ENCODE measurements at places on chromosomes 4 and X.

GRCh38 chrX:10574663-10575062 is 45.7 kb downstream of the MID1 start:
- no peak for DNase-seq

GRCh38 chrX:118216087-118216486 is 99.5 kb upstream of the KLHL13 start:
- DNase-seq: no peak

DNA sequence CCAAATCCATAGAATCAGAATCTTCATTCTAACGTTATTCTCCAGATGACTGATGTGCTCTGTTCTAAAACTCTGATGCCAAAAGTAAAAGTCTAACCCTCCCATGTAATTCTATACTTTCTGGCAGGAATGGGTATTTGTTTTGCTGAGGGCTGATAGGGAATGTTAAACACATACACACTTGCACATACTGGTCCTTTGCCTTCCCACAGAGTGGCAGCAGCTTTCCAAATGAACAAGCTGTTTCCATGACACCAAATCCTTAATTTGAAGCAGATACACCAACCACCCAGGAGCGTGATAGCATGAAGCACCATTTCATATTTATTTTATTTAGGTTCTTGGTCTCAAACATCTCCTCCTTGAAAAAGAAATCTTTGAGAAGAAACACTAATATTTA is 155.5 kb upstream of the PRDX4 start:
- no peak for DNase-seq

- DNase-seq: peak; percentile 16
These were observed at the start of gene SLC16A2 for GRCh38 chrX:74421036-74421739. Gene SLC16A2 (plus strand): TSS chrX:74421493. CDS start chrX:74421638, 145 bp downstream.

- no peak for DNase-seq
These were observed 89.1 kb downstream of the DCAF8L2 start for GRCh38 chrX:27679281-27679680.

DNA sequence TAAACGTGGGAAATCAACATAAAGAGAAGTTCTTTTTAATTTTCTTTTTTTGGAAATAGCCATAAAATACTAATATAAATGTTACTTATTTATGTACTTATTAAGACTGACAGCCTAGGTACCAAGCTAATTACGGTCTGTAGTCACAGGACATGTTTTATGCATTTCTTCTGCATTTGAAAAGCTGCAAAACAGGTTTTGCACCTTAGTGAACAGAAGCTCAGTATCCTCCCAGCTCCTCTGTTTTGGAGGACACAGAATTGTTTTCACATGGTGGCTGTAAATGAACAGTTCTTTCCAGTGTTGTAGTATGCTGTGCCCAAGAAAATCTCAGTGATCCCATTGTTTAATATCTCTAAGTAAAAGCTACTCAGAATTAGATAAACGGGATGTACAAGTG is 1788.0 kb upstream of the TENM3 start:
- no peak for DNase-seq

DNA sequence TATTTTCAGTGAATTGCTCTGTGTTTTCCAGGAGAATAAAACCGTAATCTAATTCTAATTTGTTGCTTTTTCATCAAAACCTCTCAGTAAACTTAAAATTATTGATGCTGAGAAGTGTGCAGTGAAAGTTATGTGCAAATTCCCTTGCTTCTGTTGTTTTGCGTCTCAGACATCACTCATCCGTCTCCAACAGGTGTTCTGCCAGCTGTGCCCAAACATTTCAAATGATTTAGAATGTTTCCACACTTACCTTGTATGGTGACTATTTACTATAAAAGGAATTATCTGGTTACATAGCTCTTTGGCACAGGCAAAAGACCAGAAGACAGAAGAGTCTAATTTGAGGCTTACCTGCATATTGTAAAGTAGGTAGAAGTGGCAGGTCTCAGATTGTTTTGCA is 184.0 kb downstream of the BMPR1B start:
- DNase-seq: no peak

- no peak for DNase-seq
These were observed 401.1 kb upstream of the LCORL start for GRCh38 chr4:18422685-18423084.

DNA sequence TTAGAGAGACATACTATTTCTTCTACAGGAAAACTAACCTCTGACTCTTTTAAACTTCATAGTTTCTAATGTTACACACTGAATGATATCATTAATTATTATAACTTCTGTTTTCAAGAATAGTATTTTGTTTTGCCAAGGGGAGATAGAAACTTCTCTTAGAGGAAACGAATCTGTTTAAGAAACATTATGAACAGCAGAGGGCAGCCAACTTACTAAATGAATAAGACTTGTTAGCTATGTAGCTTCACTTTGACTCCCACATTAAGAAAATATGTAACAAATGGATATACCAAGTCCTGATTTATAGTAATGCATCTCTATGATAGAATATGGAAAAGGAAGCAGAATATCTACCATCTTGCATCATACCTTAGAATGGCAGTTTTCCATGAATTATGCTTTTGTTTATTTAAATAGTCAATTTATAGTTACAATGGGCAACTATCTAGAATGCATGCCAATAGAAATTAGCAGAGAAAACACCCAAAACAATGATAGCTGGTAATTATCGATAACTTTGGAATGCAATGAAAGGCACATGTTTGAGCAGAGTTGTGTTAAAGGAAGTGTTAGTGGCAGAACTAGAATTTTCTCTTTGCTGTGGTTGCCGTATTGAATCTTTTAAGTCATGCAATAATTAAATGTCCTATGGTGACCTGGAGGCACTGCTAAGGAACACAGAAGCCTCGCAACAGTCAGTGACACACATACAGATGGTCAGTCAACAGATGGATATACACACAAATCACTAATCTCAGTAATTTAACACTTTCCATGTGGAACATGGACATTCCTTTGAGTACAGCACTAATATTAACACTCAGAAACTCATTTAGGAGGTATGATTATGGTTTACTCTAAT is 105.7 kb upstream of the PDLIM3 start:
- no peak for DNase-seq

DNA sequence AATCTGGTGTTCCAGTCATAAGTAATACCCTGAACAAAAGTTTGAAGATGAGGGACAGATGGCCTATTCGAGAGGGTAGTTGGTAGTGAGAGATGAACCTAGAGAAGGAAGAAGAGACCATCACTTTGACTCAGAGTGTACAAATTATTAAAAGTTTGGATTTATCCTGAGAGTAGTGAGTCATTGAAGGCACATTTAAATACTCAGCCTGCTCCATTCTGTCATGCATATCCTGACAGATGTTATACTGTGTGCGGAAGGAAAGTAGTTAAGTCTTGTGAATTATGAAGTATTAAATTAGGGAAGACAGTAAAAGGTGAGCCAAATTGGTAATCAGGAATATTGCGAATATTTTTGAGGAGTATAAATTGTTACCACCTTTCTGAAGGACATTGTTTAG is 93.1 kb downstream of the KLHL34 start:
- no peak for DNase-seq

GRCh38 chrX:130071611-130072344 is 38.5 kb downstream of the ELF4 start:
- DNase-seq: no peak

DNA sequence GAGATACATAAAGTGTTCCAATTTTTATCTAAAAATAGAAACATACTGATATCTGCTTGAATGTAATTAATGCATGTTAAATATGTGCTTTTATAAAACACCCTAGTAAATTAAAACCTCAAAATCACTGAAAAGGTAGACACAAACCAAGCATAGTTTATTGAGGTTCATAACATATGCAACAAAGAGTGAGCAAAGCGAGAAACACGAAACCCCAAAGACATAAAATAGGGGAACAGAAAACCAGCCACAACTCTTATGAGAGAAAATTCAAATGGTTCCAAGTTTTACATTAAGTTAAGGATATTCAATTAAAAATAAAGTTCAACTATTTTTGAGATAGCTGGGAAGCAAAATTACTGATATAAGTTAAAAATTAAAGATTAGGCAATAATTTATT is 336.4 kb upstream of the AGA start:
- DNase-seq: no peak

GRCh38 chr4:78186597-78187543 is 129.7 kb downstream of the FRAS1 start:
- no peak for DNase-seq

DNA sequence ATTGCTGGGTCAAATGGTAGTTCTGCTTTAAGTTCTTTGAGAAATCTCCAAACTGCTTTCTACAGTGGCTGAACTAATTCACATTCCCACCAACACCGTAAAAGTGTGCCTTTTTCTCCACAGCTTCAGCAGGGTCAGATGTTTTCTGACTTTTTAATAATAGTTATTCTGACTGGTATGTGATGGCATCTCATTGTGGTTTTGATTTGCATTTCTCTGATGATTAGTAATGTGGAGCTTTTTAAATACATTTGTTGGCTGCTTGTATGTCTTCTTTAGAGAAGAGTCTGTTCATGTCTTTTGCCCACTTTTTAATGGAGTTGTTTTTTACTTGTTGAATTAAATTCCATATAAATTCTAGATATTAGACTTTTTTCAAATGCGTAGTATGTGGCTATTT is 257.5 kb upstream of the ANKRD50 start:
- DNase-seq: no peak

DNA sequence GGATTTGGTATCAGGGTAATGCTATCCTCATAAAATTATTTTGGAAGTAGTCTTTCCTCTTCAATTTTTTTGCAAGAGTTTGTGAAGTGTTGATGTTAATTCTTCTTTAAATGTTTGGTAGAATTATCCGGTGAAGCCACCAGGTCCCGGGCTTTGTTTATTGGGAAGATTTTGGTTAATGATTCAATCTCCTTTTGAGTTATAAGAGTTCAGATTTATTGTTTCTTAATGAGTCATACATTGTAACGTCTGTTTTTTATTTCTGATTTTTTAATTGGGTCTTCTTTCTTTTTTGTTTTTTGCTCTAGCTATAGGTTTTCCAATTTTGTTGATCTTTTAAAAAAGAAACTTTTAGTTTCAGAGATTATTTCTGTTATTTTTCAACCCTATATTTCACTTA is 412.3 kb downstream of the PDGFC start:
- DNase-seq: no peak

DNA sequence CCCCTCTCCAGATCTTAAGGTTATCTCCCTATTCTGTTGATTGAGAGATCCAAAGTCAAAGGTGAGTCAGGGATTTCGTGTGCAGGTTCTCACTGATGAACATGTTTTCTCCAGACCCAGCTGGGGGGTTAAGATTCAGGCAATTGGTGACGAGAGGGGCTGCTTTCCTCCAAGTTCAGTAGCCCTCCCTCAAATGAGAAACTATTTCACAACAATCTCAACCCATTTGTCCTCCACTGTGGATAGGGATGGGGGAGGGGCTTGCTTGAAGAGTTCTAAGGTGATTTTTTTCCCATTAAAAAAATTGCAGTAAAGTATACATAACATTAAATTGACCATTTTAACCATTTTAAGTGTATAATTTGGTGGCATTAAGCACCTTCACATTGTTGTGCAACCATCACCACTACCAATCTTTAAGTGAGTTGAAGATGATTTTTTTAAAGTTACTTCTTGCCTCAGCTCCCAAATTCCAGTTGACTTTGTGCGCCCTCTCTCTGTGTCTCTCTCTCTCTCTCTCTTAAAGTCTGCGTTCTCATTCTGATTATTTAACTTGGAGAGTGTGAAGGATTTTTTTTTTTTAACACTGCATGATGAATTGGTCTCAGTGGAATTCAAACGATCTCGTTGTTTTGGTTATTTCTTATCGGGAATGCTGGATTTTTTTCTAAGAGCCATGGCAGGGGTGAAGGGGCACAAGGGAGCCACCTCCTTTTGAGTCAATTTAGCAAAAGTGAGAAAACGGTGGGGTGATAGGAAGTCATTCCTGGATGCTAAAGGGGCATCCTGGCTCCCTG is 175.9 kb downstream of the SHROOM3 start:
- DNase-seq: no peak

DNA sequence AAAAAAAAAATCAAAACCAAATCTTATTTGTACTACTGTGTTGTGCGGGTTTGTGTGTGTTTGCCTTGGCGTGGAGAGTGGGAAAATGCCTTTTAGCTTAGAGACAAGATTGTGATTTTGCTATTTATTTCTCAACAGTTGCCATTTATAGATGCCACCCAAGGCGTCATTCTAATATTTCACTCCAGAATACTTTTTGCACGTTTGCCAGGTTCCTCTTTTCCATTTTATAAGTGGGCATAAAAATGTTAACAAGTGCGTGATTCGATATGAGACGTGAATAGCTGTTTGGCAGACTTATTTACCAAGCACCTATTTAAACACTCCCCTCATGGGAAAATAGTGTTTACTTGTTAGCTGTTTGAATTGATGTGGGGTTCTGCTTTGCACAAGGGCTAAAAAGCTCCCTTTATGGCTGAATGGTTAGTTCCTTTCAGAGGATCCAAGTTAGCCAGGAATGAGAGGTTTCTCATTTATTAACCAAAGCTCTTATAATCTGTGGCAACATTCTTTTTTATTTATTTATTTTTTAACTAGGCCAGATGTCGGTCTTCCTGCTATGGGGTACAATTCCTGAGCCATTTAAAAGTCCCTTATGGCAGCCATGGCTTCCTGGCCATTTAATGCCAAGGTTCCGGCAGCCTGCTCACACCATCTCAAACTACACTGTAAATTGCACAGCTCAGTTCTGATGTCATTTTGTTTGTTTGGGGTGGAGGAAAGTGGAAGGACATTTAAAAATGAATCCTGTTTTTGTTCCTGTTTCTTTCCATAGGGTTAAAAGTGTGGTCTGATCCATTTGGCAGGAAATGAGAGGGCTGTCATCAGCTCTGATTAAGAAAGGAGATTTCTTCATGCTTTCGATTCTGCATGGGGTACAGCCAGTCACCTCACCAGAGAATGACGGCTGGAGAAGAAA is 14.6 kb downstream of the SMIM20 start:
- no peak for DNase-seq

DNA sequence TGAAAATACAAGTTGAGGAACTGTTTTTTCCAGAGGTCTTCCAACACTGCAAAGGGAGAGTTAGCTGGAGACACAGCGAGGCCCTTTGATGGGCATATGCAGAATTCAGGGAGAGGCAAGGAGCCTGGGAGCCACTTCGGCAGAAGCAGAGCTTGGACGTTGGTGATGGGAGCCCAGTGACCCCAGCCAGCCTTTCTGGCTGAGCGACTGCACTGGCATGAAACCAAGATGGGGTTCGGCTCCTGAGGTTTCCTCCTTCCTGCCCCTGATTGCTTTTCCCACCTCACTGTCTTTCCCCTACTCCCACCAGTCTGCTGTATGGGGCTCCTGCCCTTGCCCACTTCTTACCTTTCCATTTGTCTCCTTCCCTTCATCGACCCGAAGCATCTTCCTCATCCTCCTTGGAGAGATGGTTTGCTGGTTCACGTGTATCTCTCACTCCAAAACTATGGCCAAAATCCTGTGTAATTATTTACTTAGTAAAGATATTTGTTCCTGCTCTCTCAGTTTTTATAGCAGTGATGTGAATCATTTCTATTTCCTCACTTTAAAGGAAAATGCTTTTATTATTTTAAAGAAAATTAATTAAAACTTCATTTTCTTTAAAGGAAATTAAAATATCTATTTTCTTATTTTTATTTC is 100.5 kb downstream of the NFKB1 start:
- no peak for DNase-seq

DNA sequence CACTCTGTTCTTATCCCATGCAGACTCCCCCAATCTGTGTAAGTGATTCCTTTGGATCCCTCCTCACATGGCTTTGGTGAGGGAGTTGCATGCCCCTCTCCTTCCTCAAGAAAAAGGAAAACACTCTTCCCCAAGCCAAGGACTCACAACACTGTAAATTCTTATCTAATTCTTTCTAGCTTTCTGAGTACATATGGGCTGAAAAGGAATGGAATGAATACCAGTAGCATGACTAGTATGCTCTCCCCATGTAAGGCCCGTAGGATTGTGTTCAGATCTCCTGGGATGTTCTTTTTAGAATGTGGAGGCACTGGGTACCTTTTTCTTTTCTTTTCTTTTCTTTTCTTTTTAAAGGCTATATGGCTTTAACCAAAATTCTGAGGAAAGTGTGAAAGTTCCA is 17.0 kb upstream of the MAGED1 start:
- DNase-seq: no peak
